Hematopoietic multipotent progenitor cell treated with erythropoietin and hydrocortisone succinate and interleukin-3 and kit ligand, for 4 days (in vitro differentiated cells): ENCODE measurements at places on chromosomes 2 and 18.
A peak's percentile ranks its signal among the peaks of the same experiment; 100 is the strongest.

- DNase-seq: peak; percentile 62
These were observed 95.4 kb downstream of the HAUS1 start for GRCh38 chr18:46199515-46200147.

GRCh38 chr2:156309167-156309566, 23.4 kb downstream of the NR4A2 start:
- DNase-seq: no peak

DNA sequence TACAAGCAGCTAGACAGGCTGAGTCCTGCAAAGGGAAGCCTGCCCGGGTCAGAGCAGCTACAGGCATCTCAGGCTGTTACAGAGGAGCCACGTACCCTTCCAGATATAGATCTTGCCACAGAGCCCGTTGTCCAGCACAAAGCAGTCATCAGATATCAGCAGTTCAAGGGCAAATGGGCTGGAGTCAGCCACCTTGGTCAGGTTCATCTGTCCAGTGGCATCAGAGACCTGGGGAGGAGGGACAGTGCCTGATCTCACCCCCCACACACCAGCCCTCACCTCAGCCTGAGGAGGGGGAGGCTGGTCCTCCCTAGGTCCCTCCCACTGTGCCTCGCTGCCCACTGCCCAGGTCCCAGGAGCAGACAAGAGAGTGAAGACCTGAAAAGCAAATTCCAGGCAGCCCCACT, 12.2 kb downstream of the CAPG start:
- DNase-seq: no peak

DNA sequence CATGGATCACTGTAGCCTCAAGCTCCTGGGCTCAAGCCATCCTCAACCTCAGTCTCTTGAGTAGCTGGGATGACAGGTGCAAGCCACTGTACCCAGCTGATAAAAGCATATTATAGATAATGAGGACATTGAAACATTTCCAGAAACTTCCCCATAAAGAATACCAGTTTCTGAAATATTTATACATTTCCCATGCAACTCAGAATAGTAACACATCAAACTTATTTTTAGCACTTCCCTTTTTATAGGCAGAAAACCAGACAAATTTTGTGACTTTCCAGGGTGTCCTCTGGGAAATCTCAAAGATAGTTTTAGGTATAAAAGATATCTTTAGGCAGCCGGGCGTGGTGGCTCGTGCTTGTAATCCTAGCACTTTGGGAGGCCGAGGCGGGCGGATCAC, 25.1 kb upstream of the DPYSL5 start:
- no peak for DNase-seq
